Activated CD4-positive, alpha-beta T cell treated with anti-CD3 and anti-CD28 coated beads, Interleukin-2, amount 10 ng/mL, durations not matched to agents 7 days and 5 days (primary cell): ENCODE measurements at places on chromosomes 3 and 15.

- no peak for DNase-seq
Measured at GRCh38 chr3:8387571-8387970, 114.1 kb upstream of the LMCD1 start.

DNA sequence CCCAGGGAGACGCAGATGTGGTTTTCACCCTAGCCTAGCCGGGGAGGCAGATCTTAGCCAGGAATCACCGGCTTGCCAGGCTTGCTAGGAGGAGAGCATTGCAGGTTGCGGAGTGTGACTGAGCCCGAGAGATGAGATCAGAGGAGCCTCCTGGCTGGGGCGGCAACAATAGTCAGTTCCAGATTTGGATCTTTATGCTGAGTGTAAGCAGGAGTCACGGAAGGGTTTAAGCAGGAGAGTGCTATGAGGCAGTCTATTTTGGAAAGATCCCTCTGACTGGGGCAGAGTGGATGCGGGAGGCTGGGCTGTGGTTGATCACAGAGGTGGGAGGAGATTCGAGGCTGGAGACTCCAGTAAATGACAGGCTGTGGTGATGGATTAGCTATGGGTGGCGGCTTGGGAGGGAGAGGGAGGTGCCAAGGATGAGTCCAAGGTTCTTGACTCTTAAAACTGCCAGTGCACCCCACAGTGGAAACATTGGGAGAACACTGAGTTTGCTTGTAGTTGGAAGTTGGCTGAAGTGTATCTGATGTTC is 10.4 kb upstream of the BAHD1 start:
- no peak for DNase-seq

DNA sequence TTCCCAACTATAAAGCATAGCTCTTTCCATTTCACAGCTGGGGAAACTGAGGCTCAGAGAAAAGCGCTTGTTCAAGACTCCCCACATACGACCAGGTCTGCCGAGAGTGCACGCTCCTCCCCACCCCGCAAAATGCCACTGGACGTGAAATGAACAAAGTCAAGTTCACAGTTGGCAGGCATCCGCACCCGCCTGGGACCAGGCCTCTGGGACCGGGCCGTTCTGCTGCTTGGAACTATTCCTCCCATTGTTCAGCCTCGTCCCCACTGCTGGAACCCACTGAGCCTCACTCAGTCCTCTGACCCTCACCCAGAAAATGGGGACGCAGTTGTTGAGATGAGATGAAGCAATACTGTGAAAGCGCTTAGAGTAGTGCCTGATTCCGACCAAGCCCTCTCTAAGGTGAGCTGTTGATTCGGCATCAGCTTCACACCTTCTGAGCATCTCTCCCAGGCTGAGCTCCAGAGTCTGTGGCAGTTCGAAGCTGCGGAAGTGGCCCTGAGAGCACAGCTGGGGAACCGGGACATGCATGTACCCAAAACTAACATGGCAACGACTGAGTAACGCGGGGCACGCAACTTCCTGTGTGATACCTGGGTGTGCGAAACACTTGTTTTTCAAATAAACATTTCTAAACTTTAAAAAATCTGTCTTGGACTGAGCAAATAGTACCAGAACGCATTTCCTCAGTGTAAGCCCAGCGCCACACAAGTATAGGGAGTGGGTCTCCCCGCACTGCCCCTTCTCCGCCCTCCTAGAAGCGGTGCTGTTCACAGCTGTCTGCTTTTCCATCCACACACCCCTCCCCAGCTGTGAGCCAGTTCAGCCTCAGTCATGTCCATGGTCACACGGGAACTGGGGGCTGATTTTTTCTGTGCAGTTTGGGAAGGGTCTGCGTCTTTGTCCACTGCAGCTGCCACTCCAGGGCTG is 93.4 kb downstream of the CHSY1 start:
- DNase-seq = no peak

DNA sequence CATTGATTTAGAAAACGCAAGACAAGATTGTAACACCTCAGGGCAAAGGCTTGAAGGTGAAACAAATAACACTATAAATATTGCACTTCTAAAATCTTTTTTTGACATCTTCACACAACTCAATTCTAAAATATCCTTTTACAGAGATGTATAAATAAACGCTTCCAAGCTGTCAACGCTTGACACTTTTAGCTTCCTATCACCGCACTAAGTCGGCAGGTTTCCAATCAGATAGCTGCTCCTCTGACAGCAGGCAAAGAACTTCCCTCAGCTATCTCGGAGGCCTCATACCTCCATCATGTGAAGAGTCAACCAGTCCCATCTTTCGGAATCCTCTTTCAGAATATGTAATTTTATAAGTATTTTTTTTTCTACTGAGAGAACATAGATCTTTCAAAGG is 71.0 kb downstream of the PCOLCE2 start:
- DNase-seq = no peak
